ENCODE measurements at places on chromosomes 2 and 18.
A peak's percentile ranks its signal among the peaks of the same experiment; 100 is the strongest.

DNA sequence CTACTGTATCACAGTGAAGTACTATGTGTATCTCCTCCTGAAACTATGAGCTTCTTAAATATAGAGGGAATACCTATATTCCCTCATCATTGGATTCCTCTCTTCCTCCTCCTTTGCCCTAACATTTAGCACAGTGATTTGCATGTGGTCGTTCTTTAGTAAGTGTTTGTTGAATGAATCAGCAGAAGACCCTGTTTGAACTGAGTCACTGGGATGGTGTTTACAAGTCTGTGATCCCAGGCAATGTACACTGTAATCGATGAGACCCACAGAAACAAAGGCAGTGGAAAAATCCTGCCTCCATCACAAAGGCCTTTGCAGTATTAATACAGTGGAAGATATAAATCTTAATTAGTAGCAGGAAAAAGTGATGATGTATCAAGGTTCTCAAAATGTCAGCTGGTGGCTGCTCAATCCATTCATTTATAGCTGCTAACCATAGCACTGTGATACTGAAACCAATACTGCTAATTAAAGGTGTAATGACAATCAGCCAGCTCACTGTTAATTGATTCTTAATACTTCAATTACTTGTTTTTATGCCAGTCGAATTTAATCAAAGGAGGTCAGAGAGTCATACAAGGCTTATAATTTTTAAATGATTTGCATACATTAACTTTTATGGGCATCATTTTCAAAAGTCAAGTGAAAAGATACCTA is 20.8 kb upstream of the MYO3B start:
- no peak for DNase-seq

DNA sequence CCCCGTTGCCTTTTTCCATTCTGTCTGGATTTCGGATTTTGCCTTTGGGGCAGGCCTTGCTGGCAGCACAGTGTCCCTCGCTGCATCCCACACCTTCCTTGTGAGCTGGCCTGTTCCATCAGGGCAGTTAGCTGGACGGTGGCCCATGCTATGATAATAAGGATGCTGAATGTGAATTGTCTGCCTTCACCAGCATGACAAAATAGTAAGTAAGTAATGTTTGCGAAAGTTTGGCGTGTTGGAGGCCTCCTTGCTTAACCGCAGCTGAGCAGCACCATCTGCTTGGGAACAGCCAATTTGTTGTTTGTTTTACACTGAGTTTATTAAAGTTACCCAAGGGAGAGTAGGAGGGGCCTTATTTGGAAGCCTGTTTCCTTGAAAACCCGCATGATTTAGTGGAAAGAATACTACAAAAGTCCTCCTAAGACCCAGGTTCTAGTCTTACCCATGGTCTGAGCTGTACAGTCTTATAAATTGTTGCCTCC is 469.7 kb upstream of the FANCL start:
- DNase-seq, result peak; percentile 11

GRCh38 chr2:16475586-16475985 is 190.0 kb downstream of the CYRIA start:
- no peak for DNase-seq

- no peak for DNase-seq
Observed at GRCh38 chr2:74501335-74502071, 2.1 kb upstream of the LBX2 start.

GRCh38 chr18:10379522-10379921 is 74.9 kb upstream of the APCDD1 start:
- no peak for DNase-seq

GRCh38 chr2:42456126-42456839 is 37.5 kb downstream of the KCNG3 start:
- DNase-seq, result no peak

- DNase-seq, result no peak
Observed at GRCh38 chr2:149278872-149279264, 51.5 kb upstream of the LYPD6 start.

All from forelimb muscle (tissue), 1 donor.